ENCODE measurements at places on chromosomes 5 and 9. TPM values are rescaled to one million over a fixed set of nuclear protein-coding genes. Genes with fewer than 3 reads are reported as not detected.
A peak's percentile ranks its signal among the peaks of the same experiment; 100 is the strongest.

Gene FREM1
- total RNA-seq, result under 0.01 TPM

DNA sequence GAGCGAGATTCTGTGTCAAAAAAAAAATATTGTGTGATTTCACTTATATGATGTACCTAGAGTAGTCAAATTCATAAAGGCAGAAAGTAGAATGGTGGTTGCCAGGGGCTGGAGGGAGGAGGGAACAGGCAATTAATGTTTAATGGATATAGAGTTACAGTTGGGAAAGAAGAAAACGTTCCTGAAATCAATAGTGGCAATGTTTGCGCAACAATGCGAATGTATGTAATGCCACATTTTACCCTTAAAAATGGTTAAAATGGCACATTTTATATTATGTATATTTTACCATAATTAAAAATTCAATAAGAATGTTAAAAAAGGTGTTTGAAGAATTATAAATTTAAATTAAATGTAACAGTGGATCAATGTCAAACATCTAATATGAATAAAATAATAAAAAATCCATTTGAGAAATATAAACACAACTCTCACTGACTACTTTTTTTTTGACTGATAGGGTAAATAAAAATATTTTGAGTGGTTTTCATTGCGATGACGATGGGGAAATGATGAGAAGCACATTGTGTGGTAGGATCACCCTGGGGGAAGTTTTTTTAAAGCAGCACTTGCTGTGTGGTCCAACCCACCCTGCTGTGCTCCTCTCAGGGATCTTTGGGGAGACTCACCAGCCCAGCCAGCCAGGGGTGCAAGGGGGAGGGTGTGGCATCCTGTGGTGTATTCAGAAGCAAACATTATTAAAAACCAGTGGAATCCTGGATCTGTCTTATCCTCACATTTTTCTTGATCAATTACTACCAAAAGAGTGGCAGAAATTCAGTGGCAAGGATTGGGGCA is 4.3 kb downstream of the FYB1 start:
- no peak for DNase-seq

Gene SLC6A7
- not detected for total RNA-seq

DNA sequence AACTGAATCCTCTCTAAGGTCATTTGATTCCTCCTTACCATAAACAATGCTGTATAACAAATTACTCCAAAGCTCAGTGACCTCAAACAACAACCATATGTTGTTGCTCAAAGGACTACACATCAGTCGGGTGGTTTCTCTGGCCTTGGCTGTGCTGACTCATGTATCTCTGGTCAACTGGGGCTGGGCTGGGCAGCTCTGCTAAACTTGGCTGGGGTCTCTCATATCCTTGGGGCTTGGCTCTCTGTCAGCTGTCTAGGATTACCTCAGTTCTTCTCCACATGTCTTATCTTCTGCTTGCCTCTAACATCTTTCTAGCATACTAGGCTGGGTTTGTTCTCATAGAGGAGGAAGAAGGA is 86.4 kb downstream of the GALNT10 start:
- DNase-seq, result peak; percentile 95

Gene CPEB4
- 17.2 TPM for total RNA-seq

GRCh38 chr9:108838017-108838416 is 17.8 kb downstream of the ACTL7B start:
- DNase-seq, result peak; percentile 27

DNA sequence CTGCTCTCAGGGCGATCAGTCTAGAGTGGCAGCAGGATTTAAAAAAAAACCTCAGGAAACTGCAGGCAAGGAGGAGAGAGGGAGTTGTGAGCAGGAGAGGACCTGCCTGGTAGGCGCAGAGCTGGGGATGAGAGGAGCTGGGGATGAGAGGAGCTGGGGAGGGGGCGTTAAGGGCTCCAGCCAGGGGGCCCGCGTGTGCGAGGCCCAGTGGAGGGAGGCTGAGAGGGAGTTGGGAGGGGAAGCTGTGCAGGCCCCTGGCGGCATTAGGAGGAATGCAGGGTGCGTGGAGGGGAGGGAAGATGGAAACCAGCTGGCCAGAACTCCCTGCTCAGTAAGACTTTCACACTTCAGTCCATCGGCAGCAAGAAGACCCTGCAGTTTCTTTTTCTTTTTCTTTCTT is 45.2 kb upstream of the HMCN2 start:
- DNase-seq, result peak; percentile 79

DNA sequence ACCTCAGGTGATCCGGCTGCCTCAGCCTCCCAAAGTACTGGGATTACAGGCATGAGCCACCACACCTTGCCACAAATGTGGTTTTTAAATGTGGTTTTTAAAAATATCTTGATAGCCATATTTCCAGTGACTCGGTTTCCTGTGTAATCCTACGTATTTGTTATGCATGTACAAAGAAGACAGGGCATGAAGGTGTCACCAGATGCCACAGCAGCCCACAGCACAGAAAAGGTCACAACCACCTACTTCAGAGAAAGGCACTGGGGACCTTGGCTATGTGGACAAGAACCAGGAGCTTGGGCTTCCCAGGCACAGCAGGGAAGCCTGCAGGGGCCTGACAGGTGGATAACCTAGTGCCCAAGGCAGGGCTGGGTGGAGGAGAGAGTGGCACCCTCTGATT is 38.0 kb downstream of the C9orf50 start:
- no peak for DNase-seq

Gene LOX
- 33.4 TPM for total RNA-seq

Gene BAAT
- not detected for total RNA-seq

DNA sequence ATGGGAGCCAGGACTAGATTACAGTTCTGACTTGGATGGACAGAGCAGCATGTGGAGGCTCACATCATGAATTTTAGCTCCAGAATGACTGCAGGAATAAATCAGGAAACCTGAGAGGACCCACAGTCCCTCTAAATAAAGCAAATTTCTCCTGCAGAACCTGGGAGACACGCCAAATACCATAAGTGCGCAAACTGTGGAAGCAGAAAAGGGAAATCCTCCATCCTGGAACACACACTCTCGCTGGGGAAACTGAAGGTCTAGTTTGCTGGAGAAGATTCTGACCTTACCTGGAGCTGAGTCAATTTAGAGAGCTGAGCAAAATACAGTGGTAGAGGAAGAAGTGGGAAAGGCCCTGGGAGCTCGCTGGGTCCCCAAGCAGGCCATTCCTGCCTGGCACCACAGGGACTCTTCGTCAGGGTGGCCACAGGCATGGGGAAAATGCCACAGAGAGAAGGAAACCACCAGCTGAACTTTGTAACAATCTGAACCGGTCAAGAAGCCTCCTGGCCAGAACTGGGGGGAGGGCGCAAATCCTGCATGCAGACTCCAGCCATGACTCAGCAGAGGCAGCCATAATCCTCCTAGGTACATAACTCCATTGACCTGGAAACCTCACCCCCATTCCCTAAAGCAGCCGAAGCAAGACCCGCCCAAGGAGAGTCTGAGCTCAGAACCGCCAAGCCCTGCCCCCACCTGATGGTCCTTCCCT is 390.9 kb downstream of the LRRC70 start:
- no peak for DNase-seq

- no peak for DNase-seq
Measured at GRCh38 chr5:90368454-90369246, 40.9 kb downstream of the CETN3 start.

DNA sequence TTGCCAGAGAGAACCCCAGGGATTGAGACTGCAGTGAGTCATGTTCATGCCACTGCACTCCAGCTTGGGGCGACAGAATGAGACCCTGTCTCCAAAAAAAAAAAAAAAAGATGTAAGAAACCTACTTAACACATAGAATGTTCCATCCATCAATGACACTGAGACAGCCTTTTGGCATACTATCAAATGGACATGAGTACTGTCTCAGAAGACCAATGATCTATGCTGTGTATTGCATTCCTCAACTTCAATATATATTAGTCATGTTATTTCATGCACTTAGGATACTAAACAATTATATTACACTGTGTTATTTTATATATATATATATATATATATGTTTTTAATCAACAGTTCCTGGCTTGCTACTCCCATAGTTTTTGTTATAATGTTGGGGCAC is 57.1 kb upstream of the ANKH start:
- DNase-seq, result peak; percentile 84

GRCh38 chr9:28053096-28053777 is 480.0 kb upstream of the C9orf72 start:
- no peak for DNase-seq

DNA sequence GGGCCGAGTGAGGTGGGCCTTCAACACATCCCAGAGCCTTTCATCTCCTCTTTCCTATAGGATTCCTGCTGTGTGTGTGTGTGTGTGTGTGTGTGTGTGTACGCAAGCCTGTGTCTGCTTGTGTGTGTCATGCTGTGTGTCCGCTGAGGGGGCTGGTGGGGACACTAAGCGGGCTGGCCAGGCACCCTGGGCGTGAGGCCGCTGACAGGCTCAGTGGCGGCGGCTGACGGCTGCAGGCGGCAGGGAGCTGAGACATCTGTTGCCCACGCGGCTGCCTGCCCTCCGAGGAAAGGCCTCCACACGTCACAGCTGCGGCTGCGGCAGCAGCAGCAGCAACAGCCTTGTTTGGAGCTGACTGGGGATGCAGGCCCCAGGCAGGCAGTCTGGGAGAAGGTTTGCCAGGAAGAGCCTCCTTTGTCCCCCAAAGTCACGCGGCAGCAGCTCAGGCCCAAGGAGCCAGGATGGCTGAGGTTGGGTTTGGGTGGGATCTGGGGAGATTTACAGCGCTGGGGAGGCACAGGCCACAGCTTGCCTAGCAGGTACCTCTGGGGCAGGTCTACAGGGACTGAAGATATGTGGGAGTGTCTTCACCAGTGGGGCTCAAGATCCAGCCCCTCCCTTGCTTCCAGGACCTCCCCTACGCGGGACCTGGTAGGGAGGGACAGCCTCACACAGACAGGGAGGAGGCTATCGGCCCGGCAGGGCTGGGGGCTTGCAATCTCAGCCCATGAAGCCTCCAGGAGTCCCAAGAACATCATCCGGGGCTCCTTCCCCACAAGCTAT is 1.8 kb downstream of the PDLIM4 start:
- DNase-seq, result peak; percentile 96

DNA sequence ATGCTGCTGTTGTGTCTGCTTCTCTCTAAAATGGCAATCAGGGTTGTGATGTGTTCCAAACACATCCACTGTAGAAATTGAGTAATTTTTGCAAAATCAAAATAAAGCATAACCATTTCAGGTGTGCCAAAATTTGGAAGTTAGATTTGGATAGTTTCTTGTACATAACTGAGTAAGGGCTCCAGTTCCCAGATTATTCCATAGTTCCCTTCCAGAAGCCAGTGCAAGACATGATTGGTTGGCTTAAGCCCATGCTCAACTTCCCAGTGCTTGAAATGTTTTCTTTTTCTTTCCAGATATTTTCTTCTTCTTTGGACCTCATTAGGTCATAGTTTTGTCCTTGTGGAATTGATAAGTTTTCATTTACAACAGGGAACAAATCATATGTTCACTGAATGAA is 64.2 kb downstream of the SNCAIP start:
- no peak for DNase-seq

DNA sequence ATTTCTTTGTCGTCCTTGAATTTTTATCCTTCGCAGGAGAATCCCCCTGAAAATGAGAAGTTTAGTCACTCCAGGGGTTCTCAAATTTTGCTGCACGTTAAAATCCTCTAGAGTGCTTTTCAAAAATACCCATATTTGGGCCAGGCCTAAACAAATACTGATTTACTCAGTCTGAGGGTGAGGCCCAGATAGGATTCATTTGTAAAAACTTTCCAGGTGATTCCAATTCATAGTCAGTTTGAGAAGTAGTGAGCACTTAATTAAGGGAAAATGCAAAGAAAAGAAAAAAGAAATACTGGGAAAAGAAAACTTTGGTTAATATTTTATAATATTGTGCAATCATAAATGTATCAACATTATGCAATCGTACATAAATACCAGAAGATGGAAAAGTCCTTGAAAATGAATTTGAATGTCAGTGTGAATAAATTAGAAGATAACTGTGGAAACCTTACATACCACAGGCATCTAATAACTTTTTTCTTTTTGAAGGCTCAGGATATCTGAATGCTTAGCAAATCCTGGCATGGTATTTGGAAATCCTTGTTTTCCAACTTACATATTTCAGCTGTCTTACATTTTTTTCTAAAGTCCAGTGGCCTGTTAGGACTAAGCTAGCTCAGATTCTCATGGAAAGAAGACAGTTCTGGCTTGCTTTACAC is 116.5 kb upstream of the DAPK1 start:
- peak; percentile 91 for DNase-seq

Gene SARDH
- 9.0 TPM for total RNA-seq

GRCh38 chr9:124251605-124252378 is 6.0 kb upstream of the NEK6 start:
- DNase-seq, result peak; percentile 85

Gene PCDHGA7
- total RNA-seq, result 6.8 TPM

- DNase-seq, result no peak
Measured at GRCh38 chr5:132549576-132549975, 6.3 kb upstream of the IL5 start.

DNA sequence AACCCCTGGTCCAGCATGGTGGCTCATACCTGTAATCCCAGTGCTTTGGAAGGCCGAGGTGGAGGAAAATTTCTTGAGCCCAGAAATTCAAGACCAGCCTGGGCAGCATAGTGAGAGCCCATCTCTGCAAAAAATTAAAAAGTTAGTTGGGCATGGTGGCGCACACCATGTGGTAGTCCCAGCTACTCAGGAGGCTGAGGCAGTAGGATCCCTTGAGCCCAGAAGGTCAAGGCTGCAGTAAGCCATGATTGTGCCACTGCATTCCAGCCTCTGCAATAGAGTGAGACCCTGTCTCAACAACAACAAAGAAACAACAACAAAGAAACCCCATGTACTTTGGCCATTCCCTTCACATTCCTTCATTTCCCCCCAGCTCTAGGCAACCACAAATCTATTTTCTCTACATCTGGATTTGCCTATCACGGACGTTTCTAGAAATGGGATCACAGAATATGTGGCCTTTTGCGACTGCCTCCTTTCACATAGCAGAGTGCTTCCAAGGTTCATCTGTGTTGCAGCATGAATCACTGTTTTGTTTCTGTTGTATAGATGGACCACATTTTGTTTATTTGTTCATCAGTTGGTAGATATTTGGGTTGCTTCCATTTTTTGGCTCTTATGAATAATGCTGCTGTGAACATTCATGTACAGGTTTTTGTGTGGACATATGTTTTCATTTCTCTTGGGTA is 17.9 kb downstream of the MIGA2 start:
- peak; percentile 22 for DNase-seq
